CD4-positive, alpha-beta T cell treated with Interleukin-1 beta for 1 hour (primary cell): ENCODE measurements at places on chromosomes 1 and 21.

GRCh38 chr1:160371756-160372155, 4.9 kb downstream of the NHLH1 start:
- no peak for DNase-seq

DNA sequence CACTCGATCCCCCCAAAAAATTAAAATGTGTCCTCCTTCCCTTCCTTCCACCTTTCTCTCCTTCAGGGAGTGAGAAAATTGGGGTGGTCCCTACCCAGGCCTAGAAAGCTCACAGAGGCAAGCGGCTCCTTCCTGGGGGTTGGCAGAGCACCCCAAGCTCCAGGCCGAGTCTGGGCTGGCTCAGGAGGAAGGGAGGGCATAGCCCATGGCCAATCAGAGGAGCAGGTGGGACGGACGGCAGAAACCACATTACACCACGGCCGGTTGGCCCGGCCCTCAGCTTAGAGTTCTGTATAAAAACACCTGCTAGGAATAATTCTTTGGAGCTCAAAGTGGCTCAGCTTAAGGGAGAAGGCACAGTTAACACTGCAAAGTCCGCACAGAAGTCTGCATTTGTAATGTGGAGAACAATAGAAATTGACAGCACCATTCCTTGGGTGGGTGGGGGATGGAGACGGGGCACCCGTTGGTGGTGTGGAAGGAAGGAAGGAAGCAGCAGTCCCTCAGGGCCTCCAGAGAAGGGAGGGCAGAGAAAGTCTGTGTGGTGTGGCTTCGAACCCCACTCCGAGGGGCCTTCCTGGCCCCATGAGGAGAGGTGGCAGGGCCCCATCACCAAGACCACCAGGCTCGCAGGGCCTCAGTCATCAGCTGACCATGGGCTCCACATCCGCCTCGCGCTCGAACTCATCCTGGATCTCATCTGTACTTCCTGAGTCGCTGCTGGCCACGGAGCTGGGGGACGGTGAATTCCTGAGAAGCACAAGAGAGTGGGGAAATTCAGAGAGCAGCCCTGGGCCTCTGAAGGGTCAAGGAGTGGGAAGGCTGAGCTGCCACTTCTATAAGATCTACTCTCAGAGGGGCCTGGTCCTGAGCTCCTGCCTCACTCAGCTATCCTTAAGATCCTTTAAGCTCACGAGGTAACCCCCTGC, 5.8 kb upstream of the ALDH4A1 start:
- DNase-seq = no peak

DNA sequence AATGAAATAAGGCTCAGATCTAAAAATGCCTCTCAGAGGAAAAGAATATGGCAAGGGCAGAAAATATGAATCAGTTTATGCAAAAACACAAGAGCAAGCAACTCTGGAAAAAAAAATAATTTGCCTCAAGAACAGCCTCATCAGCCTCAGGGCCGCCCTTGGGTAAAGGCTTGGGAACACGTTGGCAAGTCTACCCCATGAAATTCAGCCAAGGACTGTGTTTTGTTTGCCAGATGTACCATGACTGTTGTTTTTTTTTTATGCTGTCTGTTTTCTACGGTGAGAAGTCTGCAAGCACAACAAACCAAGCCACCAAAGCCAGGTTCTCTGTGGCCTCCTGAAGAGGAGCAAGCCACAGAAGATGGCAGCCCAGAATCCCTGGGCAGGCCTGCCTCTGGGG, 18.0 kb downstream of the HHIPL2 start:
- no peak for DNase-seq

GRCh38 chr1:84780000-84780716, 89.9 kb upstream of the SSX2IP start:
- DNase-seq = peak; percentile 9

- no peak for DNase-seq
Measured at GRCh38 chr21:16583556-16583955, 853.8 kb downstream of the USP25 start.
